Stimulated activated CD4-positive, alpha-beta T cell treated with anti-CD3 and anti-CD28 coated beads, Interleukin-12 subunit alpha, Interleukin-12 subunit beta, amount 100 ng/mL, for 48 hours (primary cell): ENCODE measurements at places on chromosomes 12 and 14.

DNA sequence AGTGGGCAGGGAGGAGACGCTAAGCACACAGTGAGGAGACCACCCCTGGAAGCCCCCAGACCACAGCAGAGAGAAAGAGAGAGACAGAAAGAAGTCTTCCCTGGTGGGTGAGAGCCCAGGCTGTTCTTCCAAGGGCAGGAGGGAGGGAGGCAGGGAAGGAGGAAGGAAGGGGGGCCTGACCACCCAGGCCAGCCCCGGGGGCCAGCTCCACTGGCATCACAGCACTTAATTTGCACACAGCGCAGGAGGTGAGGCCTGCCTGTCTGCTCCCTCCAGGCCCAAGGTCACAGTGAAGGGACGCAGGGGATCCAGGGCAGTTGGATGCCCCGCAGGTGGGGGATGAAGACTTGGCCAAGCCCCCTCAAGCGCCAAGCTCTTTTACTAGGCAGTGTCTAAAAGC lies 141.9 kb upstream of the C14orf180 start:
- no peak for DNase-seq

DNA sequence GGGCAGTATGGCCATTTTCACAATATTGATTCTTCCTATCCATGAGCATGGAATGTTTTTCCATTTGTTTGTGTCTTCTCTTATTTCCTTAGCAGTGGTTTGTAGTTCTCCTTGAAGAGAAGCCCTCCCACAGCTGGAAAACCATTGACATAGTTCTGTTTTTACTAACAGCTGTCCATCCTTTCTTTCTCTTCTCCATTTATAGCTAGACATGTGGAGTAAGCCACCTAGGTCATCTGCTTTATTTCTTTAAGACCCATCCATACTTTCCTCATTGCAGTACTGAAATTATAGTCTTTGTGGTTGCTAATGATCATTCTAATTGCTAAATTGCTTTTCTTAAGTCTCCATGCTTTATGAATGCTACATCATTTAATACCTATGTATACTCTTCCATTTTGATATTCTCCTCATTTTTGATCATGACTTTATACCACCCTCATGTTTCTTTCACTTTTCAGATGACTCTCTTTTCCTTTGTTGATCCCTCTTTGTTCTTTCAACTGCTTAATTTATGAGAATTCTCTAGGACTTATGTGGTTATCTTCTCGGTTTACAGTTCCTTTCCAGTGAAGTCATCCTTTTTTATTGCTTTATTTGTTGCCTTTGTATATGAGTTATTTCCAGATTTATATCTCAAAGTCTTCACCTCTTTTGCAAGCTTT lies 114.2 kb downstream of the PCNX1 start:
- no peak for DNase-seq

DNA sequence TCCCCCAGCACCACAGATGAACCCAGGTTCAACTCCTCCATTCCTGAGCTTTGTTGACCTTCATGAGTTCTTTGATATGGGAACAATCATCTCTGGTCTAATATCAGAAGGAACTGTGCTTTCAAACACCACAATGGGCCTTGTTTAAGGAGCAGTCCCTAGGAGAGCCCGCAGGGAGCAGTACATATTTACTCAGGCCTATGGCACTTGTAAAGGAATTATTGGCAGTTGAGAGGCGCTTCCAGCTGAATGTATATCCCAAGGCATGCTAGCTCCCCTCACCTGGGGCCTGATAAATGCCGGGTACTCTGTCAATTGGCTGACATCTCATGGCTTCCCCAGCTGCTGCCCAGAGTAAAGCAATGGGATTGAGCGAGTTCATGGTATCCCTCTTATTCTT lies 76.2 kb downstream of the ZFP36L1 start:
- DNase-seq, result no peak

- DNase-seq, result no peak
Observed at GRCh38 chr14:59262717-59263454, 74.4 kb downstream of the DAAM1 start.

DNA sequence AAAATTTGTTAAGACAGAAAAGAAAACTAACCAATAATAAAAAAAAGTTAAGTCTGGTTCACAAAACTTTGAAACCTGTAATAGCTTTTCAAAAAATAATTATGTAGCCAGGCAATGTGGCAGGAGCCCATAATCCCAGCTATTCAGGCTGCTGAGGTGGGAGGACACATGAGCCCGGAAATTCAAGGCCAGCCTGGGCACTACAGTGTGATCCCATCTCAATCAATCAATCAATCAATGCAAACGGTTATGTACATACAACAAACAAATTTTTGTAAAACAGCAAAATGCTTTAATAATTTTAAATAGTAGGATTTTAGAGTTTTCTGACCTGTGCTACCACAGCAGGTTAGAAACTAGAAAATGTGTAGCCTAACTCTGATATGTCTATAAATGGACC lies 152.4 kb downstream of the MED13L start:
- DNase-seq, result no peak

DNA sequence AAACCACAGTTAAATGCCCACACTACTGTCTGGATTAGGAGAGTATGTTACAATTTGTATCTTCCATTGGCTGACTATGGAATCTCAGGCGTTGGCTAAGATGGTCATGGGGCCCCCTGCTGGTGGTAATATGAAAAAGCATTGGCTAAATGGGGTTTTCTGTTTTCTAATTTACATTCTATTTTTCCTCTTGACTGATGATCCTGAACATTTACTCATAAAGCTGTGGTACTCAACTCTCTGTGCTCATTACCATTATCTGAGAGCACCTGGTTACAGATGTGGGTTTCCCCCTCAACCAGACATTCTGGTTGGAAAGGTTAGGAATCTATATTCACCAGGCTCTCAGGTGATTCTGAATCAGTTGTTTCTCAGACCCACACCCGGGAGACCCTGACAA lies 64.8 kb downstream of the WSCD2 start:
- peak; percentile 5 for DNase-seq

DNA sequence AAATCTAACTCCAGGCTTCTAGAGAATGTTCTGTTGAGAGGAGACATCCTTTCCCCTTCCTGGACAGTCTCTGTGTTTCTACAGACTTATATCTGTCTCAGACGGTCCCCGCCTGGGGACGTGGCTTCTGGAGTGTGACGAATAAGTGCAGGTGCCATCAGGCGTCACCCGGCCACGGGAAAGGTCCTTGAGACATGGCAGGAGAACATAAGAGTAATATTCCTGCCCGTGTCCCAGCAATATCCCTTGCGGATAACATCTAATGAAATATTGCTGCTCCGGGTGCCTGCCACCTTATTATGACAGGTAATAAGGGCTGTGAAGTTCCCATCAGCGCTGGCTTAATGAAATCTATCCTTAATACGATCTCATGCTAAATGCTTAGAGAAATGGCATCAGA lies 139.6 kb downstream of the PIWIL1 start:
- DNase-seq, result no peak

DNA sequence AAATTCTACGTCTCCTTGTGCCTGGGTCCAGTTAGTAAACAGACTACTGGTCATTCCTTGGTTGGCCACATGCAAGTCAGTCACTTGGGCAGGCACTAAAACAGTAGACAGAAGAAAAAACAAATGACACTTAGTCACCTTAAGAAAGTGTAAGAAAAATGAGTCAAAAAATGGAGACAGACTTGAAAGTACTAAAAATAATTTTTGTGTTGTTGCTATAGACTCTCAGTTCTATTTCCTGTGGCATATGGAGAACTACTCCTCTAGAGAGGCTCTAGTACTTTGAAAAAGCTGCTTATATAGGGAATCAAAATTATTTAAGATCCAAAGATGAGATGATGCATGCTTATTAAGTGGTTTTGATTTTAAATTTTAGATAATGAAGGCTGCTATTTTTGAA lies 56.0 kb downstream of the PTPRB start:
- DNase-seq, result no peak

GRCh38 chr12:62716866-62717525 lies 218.0 kb downstream of the PPM1H start:
- no peak for DNase-seq

- no peak for DNase-seq
Observed at GRCh38 chr12:49806321-49806813, 21.8 kb downstream of the NCKAP5L start.

DNA sequence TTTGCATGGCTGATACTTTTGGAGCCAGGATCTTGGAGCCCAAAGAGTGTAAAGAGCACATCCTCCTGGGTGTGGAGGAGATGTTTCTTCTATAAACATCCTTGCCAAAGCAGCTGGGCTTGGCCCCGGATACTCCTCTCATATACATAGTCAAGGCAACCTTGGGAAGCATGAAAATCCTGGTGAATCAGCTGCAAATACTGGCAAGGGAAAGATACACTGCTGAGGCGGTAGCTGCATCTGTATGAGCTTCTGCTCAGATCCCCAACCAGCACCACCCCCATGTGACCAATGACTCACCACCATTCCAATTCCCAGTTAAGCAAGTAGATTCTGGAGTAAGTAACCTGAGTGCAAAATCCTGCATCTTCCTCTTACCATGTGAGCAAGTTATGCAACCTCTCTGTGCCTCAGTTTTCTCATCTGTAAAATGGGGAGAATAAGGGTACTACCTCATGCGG lies 567.4 kb downstream of the MED13L start:
- DNase-seq, result no peak

- no peak for DNase-seq
Observed at GRCh38 chr14:103535081-103535890, 6.3 kb downstream of the TRMT61A start.

DNA sequence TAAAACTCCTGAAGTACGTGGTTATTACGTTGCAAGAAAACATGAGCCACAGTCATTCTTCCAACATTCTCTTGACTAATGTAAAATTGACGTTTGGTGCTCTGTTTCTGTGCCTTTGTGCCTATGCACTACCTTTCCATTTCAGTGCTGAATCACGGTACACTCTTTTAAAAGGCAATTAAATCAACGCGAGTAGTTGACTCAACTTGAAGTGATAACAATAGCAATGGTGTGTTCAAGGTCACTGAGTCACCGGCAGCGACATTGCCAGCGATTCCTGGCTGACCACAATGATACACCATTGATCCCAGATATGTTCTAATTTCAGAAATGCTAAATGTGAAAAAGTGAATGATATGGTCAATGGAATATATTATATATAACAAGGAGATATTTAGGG lies 17.8 kb downstream of the AK7 start:
- DNase-seq, result no peak

- no peak for DNase-seq
Observed at GRCh38 chr14:89298056-89298834, 118.8 kb downstream of the FOXN3 start.

GRCh38 chr12:51901121-51901817 lies 6.0 kb upstream of the ACVRL1 start:
- no peak for DNase-seq

DNA sequence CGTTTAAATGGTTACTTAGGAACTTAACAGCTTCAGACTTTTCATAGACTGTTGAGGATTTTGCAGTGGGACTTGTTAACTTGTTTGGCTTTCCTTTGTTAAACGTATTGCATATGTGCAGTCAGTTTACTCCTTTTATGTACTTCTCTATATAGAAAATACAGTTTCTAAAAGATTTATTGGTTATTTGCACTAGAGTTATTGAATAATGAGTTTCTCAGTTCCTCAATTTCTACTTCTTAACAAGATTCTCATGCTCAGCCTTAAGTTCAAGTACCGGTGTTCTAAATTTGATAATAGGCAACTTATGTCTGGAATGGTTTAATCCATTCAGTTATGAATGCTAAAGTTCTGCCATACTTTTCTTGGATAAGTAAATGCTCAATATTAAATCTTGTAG lies 919 bp downstream of the PSMA3 start:
- DNase-seq, result no peak

GRCh38 chr14:92456215-92457015 lies 57.2 kb upstream of the RIN3 start:
- DNase-seq, result no peak

- DNase-seq, result no peak
Observed at GRCh38 chr12:835754-836518, 83.6 kb downstream of the WNK1 start.

DNA sequence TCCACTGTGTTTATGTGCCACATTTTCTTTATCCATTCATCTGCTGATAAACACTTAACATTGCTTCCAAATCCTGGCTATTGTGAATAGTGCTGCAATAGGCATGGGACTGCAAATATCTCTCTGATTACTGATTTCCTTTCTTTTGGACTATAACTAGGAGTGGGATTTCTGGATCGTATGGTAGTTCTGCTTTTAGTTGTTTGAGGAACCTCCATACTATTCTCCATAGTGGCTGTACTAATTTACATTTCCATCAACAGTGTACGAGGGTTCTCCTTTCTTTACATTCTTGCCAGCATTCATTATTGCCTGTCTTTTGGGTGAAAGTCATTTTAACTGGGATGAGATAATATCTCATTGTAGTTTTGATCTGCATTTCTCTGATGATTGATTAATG lies 47.6 kb downstream of the TAOK3 start:
- DNase-seq, result no peak

GRCh38 chr12:120222288-120222832 lies 21.4 kb upstream of the RPLP0 start:
- no peak for DNase-seq

- DNase-seq, result no peak
Observed at GRCh38 chr14:101110729-101111619, 207.5 kb upstream of the RTL1 start.

DNA sequence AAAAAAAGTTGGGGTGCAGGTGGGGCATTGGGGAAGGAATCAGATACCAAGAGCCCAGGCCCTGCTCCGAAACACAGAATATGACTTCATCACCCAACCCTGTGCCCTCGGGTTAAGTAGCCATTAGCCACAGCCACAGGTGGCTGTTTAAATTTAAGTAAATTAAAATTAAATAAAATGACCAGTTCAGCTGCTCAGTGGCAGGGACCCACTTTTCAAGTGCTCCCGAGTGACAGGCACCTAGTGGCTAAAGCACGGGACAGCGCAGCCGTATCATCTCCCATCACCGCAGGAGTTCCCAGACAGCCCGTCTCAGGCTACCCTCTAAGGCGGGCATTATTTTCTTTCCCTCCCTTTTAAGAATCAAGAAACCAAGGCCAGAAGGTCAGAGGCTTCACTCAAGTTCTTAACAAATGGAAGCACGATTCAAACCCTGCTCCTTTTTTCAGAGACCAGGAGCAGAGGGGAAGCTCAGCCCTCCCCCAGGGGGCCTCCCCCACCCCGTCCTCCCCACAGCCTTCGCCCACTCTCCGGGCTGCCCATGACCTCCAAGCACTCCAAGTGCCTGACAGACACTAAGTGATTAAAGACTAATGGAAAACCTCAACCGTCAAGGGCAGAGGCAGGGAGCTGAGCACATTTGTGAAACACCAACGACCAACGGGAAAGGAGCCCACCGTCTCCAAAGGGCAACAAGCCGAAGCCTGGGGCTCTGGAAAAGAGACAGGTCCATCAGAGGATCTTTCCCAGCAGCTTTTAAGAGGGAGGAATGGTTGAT lies 5.2 kb downstream of the NCOR2 start:
- DNase-seq, result no peak
